ENCODE measurements at places on chromosomes 16 and 17. TPM values are rescaled to one million over a fixed set of nuclear protein-coding genes. Genes with fewer than 3 reads are reported as not detected.

The TEX19 gene
- 0.60 TPM for total RNA-seq

The DHRS7C gene
- not detected for total RNA-seq

The C16orf46 gene
- total RNA-seq = 0.66 TPM

The EVPLL gene
- not detected for total RNA-seq

The HSF4 gene
- 18.1 TPM for total RNA-seq

The DBNDD1 gene
- total RNA-seq = 61.0 TPM

The WNT9B gene
- total RNA-seq = not detected

The KRTAP4-5 gene
- total RNA-seq = not detected

The CDRT15L2 gene
- not detected for total RNA-seq

The TRIM25 gene
- 65.4 TPM for total RNA-seq

The NT5M gene
- total RNA-seq = 11.6 TPM

The CALB2 gene
- 5.9 TPM for total RNA-seq

The PPP1R9B gene
- 58.5 TPM for total RNA-seq

The SLC22A31 gene
- 1.3 TPM for total RNA-seq

The NSMCE1 gene
- 60.9 TPM for total RNA-seq

The CD300E gene
- total RNA-seq = not detected

The HOXB6 gene
- total RNA-seq = 6.2 TPM

The CRAMP1 gene
- 15.3 TPM for total RNA-seq

The TP53TG3C gene
- total RNA-seq = 0.24 TPM

The GCGR gene
- 0.18 TPM for total RNA-seq

The SRRM2 gene
- 298 TPM for total RNA-seq

The CWC25 gene
- 21.7 TPM for total RNA-seq

The ABCC3 gene
- 153 TPM for total RNA-seq
